Mesothelial cell of epicardium (in vitro differentiated cells): ENCODE measurements at places on chromosomes 3 and 15.

DNA sequence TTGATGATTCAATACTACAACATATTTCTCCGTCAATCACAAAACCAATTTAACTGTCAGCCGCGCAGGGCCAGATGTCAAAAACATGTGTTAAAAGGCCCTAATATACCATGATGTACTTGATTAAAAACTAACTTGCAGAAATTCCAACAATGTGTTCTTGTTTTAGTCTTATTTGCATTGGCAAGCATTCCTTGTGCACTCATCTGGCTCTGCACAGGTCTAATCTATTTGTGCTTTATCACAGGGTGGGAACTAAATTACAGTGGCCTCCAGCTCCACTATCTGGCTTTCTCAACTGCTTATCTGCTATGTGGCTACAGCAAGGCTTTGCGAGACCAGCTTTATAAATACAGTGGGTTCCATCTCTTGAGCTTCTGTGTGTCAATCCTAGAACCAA, 455.5 kb downstream of the ERC2 start:
- no peak for DNase-seq

DNA sequence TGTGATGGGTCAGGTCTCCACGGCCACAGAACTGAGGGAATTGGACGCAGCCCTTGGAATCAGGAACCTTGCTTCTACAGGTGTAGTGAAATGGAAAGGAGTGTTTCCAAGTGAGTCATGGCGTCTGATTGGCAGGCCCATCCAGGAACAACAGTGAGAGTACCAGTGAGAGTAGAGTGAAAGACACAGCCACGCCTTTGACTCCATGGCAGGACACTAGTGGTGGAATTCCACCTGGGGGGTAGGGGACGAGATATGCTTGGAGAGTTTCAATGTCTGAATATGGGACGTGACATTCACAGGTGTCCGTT, 3.0 kb upstream of the SLC28A1 start:
- DNase-seq, result no peak

DNA sequence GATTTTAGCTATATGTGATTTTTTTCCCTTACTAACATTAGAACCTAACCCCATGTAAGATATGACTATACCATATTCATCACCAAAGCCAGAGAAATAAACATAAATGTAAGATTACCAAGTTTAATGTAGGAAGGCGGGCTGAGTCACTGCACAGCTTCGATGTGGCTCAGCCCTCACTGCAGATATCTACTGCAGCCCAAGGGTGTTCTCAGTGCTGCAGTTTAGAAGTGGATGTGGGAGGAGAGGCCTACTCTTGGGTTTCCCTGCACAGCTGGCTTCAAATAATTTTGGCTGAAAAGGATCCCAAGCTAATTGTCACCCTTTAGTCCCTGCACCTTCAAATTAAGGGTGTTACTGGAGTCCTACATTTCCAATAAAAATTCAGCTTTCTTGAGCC, 9.3 kb downstream of the ARPP19 start:
- DNase-seq, result no peak

- DNase-seq, result no peak
These were observed 27.2 kb downstream of the SLC6A6 start for GRCh38 chr3:14429640-14430039.

DNA sequence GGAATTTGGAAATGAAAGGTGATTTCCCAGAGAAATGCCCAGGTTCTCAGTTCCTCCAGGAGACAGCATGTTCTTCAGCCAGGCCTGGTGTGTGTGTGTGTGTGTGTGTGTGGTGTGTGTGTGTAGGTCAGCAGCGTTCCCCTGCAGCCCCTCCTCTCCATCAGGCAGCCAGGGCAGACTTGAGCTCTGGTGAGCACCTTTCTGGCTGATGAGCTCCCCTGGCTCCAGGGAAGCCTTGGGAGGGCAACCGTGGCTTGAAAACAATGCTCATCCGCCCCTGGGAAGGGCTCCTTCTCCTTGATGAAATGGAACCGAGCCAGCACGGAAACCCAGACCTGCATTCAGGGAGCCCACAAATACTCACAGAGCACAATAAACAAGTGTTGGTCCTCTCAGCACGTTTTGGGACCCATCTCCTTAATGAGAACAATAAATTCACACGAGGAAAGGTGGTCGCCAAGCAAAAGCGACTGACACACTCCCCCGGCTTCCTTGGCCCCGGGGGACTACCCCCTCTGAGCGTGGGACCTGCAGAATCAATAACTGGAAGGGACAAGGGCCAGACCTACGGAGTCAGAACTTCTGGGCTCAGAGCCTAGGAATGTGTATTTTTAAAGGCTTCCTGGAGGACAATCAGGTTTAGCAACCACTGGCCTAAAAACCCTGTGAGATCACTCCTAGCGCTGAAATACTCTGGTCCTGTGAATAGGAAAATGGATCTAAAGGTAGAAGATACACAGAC, 38.6 kb upstream of the HES1 start:
- DNase-seq, result no peak

DNA sequence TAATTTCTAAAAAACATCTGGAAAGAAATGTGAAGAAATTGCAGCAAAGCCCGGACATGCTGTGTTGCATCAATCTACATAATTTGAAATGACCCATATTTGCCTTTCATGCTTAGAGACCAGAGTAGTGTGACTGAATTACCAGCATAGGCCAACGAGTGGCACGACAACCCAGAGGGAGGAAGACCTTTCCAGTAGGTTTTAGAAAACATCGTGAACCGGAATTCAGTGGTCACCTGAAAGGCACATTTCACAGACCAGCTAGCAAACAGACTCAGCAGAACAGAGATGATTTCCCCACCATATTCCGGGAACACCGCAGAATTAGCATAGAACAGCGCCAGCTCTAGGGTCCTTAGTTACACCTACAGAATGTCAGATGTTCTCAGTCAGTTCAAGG, 620.0 kb upstream of the ZNF385D start:
- DNase-seq, result no peak

DNA sequence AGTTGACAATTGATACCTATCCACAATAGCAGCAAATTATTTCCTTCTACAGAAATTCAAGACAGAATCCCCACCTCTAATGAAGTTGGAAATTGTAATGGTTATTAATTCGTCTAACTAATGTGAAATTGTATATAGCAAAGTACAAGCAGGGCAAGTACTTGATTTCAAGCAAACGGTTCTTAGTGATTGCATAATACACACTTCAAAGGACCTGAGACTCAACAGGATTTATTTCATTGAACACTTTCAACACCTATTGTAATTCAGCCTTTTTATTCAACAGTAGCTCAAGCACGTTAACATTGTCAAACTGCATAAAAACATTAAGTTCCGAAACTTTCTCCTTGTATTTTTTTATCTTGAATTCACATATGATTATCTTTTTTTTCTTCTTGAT, 40.2 kb upstream of the AGTR1 start:
- no peak for DNase-seq

GRCh38 chr15:73303636-73304035, 65.1 kb downstream of the HCN4 start:
- DNase-seq, result no peak

DNA sequence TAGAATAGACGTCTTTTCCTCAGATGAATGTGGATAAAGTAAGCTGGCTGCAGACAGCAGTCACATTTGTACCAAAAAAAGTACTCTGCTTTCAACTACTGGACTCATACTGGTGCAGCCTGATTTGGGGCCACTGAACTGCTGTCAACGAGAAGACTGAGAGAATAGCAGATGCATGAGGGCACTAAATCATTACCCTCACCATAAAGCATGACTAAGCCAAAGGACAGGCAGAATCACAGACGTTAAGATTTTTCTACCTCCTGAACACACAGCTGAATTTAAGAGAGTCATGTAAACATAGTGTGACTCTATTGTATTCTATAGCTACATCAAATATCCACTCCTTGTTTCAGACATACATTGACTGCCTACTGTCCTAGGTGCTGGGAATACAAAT, 67.8 kb upstream of the CDAN1 start:
- no peak for DNase-seq

DNA sequence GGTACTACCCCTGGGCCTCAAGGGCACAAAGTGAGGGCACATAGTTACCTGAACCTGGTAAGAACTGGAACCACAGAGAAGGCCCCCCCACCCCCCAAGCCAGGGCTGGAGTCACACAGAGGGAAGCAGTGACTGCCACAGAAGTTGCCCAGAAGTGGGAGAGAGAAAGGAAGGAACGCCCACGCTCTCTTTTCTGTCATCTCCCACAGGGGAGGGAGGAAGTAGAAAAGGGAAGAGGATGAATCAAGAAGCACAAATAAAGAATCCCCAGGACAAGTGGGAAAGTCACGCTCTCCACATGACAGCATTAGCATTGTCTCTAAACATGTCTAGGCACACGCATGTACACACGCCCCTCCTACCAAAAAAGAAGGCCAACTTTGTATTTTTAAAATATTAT, 114.7 kb upstream of the FRMD4B start:
- DNase-seq, result no peak

GRCh38 chr3:1456781-1457311, 364.0 kb downstream of the CNTN6 start:
- no peak for DNase-seq

DNA sequence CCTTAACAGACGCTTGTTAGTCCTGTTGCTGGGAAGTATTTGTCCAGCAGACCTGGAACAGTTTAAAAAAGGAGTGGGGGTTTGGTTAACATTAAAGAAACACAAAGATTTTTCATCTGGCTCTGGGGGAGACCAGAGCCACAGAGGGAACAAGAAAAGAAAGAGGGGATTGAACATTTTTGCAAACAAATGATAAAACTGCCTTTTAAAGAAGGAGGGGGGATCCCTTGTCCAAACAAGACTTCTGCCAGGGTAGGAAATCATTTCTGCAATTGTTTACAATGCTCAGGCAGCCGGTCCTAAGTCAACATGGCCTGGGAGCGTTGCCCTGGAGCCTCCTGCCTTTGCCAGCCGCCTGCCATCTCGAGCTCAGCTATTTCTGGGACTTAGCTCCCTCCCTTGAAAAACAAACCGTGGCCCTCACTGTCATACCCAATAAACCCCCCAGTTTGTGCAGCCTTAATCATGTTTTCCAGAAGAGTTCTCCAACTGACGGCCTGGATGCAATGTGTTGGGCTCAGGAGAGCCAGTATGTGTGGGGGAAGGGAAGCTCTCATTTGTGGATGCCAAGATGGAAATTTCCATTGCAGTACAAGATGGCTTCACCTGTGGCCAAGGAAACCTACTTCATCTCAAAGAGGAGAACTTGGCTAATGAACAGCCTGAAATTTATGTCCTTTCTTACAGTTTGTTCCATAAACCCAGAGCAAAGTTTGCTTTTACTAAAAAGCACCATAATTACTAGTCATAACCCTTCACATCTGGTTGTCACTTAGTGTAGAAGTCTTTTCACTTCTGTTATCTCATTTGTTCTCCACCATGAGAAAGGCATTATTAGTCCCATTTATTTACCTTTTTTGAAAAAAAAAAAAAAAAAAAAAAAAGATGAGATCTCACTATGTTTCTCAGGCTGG, 75.9 kb upstream of the RNU6-1 start:
- DNase-seq, result no peak

DNA sequence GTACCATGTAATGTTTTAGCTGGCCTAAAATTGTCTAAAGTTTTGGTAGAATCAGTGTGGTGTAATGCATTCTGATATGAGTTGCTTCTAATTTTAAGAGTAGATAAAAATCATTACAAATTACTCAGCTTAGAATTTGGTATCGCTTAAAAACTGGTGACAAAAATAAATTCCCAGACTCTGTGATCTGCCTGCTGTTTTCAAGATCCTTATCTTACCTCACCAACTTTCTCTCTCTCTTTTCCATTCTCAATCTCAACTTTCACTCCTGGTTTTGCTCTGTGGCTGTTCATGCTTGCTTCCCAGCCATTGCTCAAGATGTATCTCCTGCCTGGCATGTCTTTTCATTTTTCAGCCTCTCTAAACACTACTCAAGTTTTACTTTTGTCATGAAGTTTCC, 45.7 kb downstream of the TCF12 start:
- DNase-seq, result no peak

- DNase-seq, result no peak
These were observed 246.5 kb upstream of the MDFIC2 start for GRCh38 chr3:70558956-70559355.

DNA sequence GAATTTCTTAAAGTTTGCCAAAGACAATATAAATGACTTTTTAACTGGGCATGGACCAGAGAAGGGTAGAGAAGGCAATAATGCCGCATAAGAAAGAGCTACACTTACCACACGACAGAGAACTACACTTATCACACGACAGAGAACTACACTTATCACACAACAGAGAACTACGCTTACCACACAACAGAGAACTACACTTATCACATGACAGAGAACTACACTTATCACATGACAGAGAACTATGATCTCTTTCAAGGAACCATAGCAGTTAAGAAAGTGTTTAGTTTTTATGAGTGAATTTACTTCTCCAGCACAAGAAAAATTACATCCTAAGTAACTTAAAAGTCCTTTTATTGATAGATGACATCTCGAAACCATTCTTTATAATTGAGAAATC, 32.0 kb downstream of the DCUN1D1 start:
- DNase-seq, result no peak

GRCh38 chr3:105791919-105792786, 76.7 kb downstream of the CBLB start:
- DNase-seq, result no peak

DNA sequence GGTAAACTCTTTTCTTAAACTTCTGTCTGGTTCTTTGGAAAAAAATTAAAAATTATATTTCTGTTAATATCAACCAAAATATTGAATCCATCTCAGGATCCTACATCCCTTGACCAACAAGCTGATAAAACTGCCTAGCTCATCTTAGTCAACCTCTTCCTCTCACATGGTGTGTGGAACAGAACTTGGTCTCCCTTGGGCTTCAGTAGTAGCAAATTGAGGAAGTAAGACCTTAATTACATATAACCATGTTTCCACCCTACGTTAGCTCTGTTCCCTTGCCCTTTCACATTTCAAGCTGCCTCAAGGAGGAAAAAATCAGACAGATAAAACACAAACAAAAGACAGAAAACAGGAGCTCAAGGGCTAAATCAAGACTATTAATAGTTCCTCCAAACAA, 116.4 kb downstream of the GREM1 start:
- no peak for DNase-seq

GRCh38 chr3:14514323-14514720, 25.8 kb downstream of the GRIP2 start:
- no peak for DNase-seq

- peak; percentile 84 for DNase-seq
These were observed 201.2 kb downstream of the GOLGA6L6 start for GRCh38 chr15:20340331-20340811.

DNA sequence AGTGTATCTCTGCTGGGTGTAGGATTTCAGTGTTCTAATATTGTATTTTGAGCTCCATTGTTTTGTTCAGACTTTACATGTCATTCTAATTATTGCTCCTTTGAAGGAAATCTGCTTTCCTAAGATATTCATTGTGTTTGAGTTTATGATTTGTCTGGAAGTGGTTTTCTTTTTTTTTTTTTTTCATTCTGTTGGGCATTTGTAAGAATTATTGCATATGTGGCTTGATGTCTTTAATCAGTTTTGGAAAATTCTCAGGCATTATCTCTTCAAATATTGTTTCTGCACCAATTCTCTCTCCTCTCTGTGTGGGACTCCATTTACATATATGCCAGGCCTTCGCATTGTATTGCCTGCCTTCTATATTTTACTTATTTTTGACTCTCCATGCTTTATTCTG, 65.8 kb upstream of the RNU6-1 start:
- no peak for DNase-seq

- no peak for DNase-seq
These were observed 200.2 kb upstream of the LRRN1 start for GRCh38 chr3:3599016-3599415.

- no peak for DNase-seq
These were observed 33.1 kb downstream of the RNU5B-1 start for GRCh38 chr15:65337436-65338070.

GRCh38 chr3:17075907-17076306, 191.2 kb downstream of the PLCL2 start:
- no peak for DNase-seq

GRCh38 chr15:63986751-63987341, 59.4 kb downstream of the DAPK2 start:
- DNase-seq, result no peak
